Retinal pigment epithelial cell (primary cell): ENCODE measurements at places on chromosomes 2 and 18.

- no peak for DNase-seq
Measured at GRCh38 chr2:110211938-110212858, at the start of gene MTLN. TSS of gene MTLN (minus strand) at chr2:110212547. CDS start at chr2:110212525, 22 bp downstream.

GRCh38 chr2:177275040-177275742 lies 10.7 kb upstream of the NFE2L2 start:
- DNase-seq: no peak

GRCh38 chr2:179250848-179251504 lies 13.7 kb downstream of the SESTD1 start:
- no peak for DNase-seq

DNA sequence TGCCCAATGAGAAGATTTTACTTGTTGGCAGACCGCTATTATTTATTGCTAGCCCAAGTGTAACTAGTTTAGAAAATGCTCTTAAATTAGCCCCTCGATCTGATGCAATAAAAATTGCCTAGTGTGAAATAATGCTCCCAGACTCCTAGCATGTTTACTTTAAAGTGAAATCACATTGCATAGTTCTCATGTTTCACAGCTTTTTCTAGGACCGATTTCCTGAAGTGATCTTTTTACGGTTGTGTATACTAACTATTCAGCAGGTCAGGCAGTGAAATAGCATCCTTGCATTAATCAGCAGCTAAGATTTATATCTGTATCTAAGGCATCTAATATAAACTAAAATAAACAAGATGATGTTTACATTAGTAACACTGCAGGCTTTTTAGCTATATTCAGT lies 52.4 kb downstream of the PMS1 start:
- no peak for DNase-seq

- no peak for DNase-seq
Measured at GRCh38 chr18:56696966-56697365, 45.8 kb downstream of the WDR7 start.

DNA sequence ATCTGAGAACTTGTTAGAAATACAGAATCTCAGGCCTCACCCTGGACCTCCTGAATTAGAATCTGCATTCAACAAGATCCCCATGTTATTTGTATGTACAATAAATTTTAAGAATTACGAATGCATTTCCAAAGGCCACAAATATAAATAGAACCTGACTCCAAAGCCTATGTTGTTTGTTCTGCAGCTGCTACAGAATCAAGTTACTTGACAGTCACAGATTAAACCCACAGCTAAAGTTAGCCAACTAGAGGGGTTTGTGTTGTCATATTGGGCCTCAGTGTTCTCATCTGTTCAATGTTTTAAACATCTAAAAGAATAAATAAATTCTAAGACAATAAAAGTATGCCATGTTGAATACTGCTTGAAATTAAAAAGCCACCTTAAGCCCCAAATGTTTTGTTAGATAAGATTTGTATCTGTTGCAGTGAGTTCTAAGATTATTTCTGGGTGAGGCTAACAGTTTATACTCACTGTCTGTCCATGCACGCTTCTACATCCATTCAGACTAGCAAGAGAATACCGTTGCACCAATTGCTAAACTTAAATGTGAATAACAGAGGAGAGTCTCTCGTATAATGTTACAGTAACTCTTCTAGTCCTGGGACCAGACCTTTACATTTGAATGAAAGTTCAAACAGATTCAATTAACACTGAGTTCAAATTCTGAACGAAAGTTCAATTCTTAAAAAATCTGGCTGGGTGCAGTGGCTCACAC lies 200.4 kb downstream of the MEMO1 start:
- DNase-seq: no peak

DNA sequence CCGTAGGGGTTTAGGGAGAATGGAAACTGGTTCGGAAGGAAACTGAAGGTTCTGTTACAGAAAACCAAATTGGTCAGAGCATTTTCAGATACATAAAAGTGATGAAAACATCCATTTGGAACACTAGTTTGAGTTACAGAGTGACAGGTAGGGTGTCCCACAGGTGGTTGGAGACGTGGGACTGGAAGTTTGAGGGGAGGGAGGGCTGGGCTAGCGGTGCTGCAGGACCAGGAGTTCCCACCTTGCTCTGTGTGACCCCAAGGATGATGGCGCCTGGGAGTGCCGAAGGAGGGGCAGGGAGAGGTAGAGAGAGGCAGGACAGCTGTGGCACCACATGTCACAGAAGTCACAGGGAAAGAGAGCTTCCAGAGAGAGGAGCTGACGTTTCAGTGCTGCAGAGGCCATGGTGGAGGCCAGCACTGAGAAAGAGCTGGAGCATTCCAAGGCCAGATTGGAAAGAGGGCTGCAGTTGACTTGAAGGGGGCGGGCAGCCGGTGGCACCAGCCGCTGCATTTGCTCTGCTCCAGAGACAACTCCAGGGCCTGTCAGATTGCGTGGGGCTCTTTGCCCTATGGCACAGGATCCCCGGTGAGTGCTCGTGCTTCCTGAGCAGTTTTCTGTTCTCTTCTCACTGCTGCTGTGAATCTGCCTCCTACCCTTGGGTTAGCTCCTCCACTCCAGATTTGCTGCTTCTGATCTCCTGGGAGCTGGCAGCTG lies 56.2 kb upstream of the FOSL2 start:
- DNase-seq: no peak

DNA sequence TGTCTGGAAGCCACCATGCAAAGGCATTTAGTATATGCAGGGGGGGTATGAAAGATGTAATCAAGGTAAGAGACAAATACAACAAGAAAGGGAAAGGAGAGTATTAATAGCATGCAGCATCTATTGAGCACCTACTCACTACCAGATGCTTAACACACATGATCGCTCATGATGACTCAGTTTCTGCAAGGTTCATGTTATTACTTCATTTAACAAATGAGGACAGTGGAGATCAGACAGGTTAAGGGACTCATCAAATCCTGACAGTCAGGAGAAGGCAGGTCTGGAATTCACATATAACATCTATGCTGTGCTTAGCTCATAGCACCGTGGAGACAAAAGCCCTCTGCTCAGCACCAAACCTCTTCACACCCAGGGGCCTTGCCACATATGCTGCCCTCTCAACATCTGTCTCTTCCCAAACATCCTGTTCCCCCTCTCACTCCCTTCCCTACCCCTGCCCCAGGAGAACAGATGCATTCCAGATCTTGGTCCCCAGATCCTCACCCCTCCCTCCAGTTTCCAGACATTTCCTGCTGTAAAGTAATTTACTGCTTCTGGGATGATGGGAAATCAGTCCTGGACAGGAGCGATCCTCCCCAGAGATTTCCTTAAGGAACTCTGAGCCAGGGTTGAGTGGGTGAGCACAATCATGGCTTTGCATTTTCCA lies 155.3 kb downstream of the ANTXR1 start:
- DNase-seq: no peak

- DNase-seq: no peak
Measured at GRCh38 chr18:8967573-8967972, 134.9 kb upstream of the NDUFV2 start.

DNA sequence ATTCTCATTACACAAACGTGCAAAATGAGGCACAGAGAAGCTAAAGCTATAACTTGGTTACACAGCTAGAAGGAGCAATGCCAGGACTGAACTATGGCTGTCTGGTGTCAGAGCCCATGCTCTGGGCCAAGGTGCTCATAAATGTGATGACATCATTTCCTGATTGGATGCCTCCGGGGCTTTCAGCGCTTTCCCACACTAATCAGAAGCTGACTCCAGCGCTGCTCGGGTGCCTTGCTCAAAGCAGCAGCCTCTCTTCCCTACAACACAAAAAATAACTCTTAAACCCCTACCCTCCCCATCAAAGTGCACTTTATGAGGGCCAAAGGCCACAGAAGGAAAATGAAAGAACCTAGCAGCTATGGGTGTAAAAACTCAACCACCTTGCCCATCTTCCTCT lies 90.7 kb downstream of the STK39 start:
- DNase-seq: no peak

GRCh38 chr2:27800856-27801255 lies 29.3 kb downstream of the MRPL33 start:
- DNase-seq: no peak

- no peak for DNase-seq
Measured at GRCh38 chr18:13394801-13395200, 176.2 kb downstream of the LDLRAD4 start.
